Activated naive CD4-positive, alpha-beta T cell treated with anti-CD3 and anti-CD28 coated beads, Interleukin-2, amount 10 ng/mL, durations not matched to agents 5 hours and 36 hours (primary cell): ENCODE measurements at places on chromosomes 6 and 20. TPM values are rescaled to one million over a fixed set of nuclear protein-coding genes. Genes with fewer than 3 reads are reported as not detected.

Gene C20orf204
- total RNA-seq = 2.7 TPM

Gene TNXB
- 6.6 TPM for total RNA-seq

Gene HCRTR2
- not detected for total RNA-seq

Gene BRD2
- 275 TPM for total RNA-seq

Gene PHACTR1
- 0.12 TPM for total RNA-seq

Gene CYP21A2
- total RNA-seq = not detected

Gene ZBTB46
- total RNA-seq = 0.10 TPM

Gene HTR1E
- total RNA-seq = not detected

Gene PPP1R3G
- total RNA-seq = 0.22 TPM

Gene MROH8
- total RNA-seq = 2.6 TPM

Gene FAM162B
- not detected for total RNA-seq

Gene MOXD1
- not detected for total RNA-seq

Gene DLK2
- total RNA-seq = 0.55 TPM

Gene TMEM200A
- total RNA-seq = 3.8 TPM

Gene OSBPL2
- total RNA-seq = 37.3 TPM

Gene VGLL2
- total RNA-seq = not detected

Gene TPD52L1
- total RNA-seq = not detected

Gene KCNS1
- 0.13 TPM for total RNA-seq

Gene DDO
- total RNA-seq = not detected

Gene TGM3
- not detected for total RNA-seq

Gene RAB44
- total RNA-seq = 0.07 TPM

Gene BPIFB1
- not detected for total RNA-seq

Gene CLDN20
- not detected for total RNA-seq

Gene PXDC1
- not detected for total RNA-seq

Gene C20orf202
- total RNA-seq = not detected

Gene PHACTR2
- total RNA-seq = 27.6 TPM

Gene UST
- 0.43 TPM for total RNA-seq

Gene AKAP12
- total RNA-seq = 0.10 TPM

Gene HLA-DPB1
- 19.2 TPM for total RNA-seq

Gene SYS1
- 24.8 TPM for total RNA-seq

Gene NKX2-2
- total RNA-seq = not detected

Gene OGFR
- 60.9 TPM for total RNA-seq

Gene GSTA2
- total RNA-seq = not detected

Gene SAPCD1
- 11.3 TPM for total RNA-seq

Gene TPBG
- not detected for total RNA-seq

Gene HLA-A
- 1,764 TPM for total RNA-seq
